Adrenal gland (tissue), 19 donors: ENCODE measurements at places on chromosomes 1 and 21.

- peak; percentile 29 for DNase-seq
Measured at GRCh38 chr1:87449348-87449963, 120.8 kb downstream of the LMO4 start.

DNA sequence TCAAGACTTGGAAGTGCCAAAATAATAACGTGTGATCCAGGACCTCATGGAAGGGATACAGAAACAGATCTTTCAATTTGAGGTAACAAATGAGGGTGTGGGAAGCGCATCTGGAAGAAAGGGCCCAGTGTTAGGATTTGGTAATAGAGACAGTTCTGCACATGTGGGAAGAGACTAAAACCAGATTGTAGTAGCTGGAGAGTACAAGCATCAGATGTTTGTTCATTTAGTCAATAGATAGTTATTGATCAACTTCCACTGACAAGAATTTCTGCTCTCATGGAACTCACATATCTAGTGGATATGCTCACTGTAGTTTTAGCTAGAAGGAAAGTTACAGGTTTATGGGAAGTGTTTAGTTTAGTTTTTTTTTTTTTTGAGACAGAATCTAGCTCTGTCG, 153.6 kb downstream of the TLR5 start:
- DNase-seq, result no peak

DNA sequence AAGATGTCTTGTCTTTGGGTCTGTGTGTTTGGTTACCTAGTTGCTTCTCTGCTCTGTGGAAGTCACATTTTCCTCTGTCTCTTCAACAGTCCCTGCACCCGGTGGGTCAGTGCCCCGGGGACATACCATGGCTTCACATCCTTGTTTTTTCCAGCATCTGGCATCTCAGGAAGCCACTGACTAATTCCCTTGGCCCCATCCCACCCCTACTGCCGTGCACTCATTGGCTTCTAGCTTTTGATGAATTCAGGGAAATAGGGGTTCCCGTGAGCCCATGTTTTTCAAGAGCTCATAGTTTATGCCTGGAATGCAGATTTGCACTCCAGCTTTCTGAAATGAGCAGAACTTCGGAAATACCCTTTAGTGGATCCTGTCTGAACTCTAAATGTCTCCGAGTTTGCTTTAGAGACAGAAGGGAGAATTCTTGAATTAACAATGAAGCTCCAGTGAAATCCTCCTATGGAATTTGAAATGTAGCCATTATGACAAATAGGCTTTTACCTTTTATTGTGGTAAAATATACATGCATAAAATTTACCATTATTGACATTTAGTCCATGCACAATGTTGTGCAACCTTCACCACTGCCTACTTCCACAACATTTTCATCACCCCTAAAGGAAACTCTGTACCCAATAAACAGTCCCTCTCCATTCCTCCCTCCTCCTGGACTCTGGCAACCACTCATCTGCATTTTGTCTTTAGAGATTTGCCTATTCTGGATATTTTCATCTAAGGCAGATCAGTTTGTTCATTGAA, 67.5 kb downstream of the CLIC6 start:
- DNase-seq, result no peak

DNA sequence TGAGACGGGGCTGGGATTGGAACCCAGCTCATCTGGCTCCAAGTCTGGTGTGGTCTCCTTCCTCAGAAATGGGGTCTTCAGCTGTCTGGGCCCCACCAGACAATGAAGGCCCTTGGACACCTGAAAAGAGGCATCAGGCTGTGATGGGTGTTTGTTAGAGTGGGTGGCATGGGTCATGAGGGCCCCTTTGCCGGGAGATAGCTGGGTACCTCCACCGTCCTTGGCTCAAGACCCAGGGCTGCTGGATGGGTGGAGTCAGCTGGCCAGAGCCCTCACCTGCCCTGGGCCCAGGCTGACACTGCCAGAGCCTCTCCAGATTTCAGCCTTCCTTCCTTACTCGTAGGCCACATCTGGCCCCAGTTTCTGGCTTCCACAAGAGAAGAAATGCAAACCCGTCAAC, 13.4 kb upstream of the TTC22 start:
- DNase-seq, result no peak

- peak; percentile 70 for DNase-seq
Measured at GRCh38 chr1:158998781-158999161, 10.9 kb upstream of the IFI16 start.

- no peak for DNase-seq
Measured at GRCh38 chr1:237542525-237543418, 347.9 kb downstream of the ZP4 start.

DNA sequence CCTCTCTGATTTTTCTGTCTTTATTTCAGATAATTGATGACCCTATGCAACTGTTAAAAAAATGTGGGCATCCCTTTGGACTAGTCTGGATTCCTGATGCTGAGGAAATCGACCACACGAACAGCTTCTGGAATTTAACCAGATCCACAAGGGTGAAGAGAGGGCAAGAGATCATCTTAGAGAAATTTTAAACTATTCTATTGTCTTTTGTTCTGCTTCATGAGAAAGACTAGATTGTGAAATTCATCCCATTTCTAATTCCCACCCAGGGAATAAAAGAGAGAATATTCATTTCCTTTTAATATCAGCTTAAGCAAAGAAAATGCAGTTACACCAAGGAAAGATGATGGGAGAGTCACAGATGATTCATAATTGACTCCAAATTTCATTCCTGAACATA, 71.8 kb downstream of the DUSP10 start:
- no peak for DNase-seq
